ENCODE measurements at places on chromosomes 3 and 15. TPM values are rescaled to one million over a fixed set of nuclear protein-coding genes. Genes with fewer than 3 reads are reported as not detected.

PEX11A gene
- 3.7 TPM for total RNA-seq

CHRNA7 gene
- total RNA-seq: 0.44 TPM

SMAD6 gene
- 0.94 TPM for total RNA-seq

KBTBD13 gene
- total RNA-seq: not detected

IGDCC3 gene
- not detected for total RNA-seq

ULK3 gene
- 59.9 TPM for total RNA-seq

CCDC54 gene
- total RNA-seq: not detected

SENP5 gene
- 37.5 TPM for total RNA-seq

DPPA2 gene
- total RNA-seq: not detected

GRCh38 chr15:85073556-85074194 is 92.0 kb downstream of the PDE8A start:
- peaks cover 4% of the 10 kb centered on the region for H3K4me1 ChIP-seq
- H3K27ac ChIP-seq: no peak overlapping the region
- peaks cover 24% of the 10 kb centered on the region for H3K36me3 ChIP-seq
- no peak for DNase-seq

DNA sequence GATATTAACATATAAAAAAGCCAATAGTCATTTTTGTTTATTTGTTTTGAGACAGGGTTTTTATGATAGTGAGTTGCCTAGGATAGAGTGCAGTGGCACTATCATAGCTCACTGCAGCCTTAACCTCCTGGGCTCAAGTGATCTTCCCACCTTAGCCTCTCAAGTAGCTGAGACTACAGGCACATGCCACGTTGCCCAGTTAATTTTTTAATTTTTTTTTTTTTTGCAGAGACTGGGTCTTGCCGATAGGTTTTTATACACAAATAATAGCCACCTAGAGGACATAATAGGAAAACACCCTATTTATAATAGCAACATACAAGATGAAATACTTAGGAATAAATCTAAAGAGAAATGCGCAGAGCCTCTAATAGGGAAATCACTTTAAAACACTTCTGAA is 13.3 kb downstream of the EIF3J start:
- H3K36me3 ChIP-seq: peaks cover 11% of the 10 kb centered on the region
- no peak overlapping the region for H3K4me3 ChIP-seq
- H3K27me3 ChIP-seq: no peaks in the 10 kb centered on the region
- no peak overlapping the region for H3K27ac ChIP-seq
- DNase-seq: no peak

- no peak overlapping the region for H3K4me3 ChIP-seq
- no peaks in the 10 kb centered on the region for H3K36me3 ChIP-seq
- no peak for DNase-seq
- H3K27ac ChIP-seq: no peak overlapping the region
- no peaks in the 10 kb centered on the region for H3K4me1 ChIP-seq
Measured at GRCh38 chr3:28502397-28502937, 153.8 kb upstream of the AZI2 start.

DNA sequence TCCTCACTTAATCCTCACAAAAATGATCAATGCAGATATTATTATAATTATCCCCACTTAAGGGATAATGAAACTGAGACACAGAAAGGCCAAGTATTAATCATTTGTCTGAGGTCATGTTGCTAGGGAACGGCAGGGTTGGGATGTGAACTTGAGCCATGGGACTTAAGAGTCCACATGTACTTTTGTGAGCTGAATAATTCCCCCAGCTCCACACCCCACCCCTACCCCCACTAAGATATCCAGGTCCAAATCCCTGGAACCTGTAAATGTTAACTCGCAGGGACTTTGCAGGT is 290.5 kb upstream of the GADL1 start:
- H3K4me1 ChIP-seq: no peaks in the 10 kb centered on the region
- no peak overlapping the region for H3K27ac ChIP-seq
- no peak overlapping the region for H3K4me3 ChIP-seq
- no peaks in the 10 kb centered on the region for H3K36me3 ChIP-seq
- no peaks in the 10 kb centered on the region for H3K27me3 ChIP-seq

DNA sequence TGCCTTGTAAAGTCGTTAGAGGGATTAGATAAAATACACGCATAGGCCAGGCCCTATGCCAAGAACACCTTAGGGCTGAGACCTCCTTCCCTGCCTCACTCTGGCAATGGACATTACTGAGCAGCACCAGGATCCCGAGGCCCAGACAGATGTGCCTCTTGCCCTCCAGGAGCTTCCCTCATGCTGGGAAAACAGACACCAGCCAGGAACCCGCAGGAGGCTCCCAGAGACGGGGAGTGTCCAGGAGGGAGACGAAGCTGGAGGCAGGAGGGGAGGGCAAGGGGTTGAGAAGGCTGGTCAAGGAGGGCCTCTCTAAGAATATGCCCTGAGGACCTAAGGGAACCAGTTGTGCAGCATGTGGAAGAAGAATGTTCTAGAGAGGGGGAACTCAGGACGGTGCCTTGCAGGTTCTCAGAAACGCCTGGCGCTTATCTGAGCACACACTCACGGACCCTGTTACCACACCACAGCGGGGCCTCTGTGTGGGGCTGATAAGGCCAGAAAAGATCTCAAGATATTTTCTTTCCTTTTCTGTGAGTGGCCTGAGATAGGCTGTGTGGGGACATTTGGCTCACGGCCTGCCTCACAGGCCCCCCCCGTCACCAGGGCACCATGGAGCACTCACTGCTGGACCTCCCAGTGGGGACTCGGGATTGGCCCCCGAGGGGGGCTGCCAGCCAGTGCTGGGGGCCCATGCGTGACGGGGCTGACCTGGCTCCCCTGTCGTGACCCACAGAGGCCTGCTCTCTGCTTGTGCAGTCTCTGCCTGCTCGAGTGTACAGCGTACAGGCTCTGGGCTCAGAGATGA is 22.0 kb upstream of the CYP11A1 start:
- H3K4me1 ChIP-seq: peaks cover 55% of the 10 kb centered on the region
- H3K27ac ChIP-seq: peak overlapping the region; percentile 63
- no peaks in the 10 kb centered on the region for H3K36me3 ChIP-seq
- H3K4me3 ChIP-seq: no peak overlapping the region

- DNase-seq: no peak
- H3K27me3 ChIP-seq: no peaks in the 10 kb centered on the region
- peaks cover 51% of the 10 kb centered on the region for H3K4me1 ChIP-seq
- H3K27ac ChIP-seq: no peak overlapping the region
- H3K4me3 ChIP-seq: no peak overlapping the region
- peaks cover 45% of the 10 kb centered on the region for H3K36me3 ChIP-seq
Measured at GRCh38 chr3:17025594-17026139, 140.9 kb downstream of the PLCL2 start.

- H3K4me1 ChIP-seq: peaks cover 20% of the 10 kb centered on the region
- no peak for DNase-seq
- peaks cover 55% of the 10 kb centered on the region for H3K36me3 ChIP-seq
- no peaks in the 10 kb centered on the region for H3K27me3 ChIP-seq
Measured at GRCh38 chr15:50484781-50485180, 60.6 kb downstream of the USP8 start.

DNA sequence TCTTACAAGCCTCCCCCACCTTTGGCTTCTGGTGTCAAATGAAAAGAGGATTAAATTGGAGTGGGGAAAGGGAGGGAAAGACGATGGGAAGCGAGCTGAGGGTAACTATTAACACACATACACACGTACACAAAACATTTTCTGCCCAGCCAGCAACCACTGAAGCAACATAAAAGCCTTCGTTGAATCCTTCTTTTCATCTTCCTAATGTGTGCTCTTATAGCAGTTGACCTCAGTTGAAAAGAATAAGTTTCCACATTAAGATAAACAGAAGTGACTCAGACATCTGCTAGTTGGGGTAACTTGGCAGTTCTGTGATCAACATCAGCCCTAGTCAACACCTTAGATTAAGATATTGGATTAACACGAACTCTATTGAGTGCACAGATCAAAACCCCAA is 558.5 kb downstream of the MECOM start:
- H3K4me1 ChIP-seq: no peaks in the 10 kb centered on the region
- no peaks in the 10 kb centered on the region for H3K36me3 ChIP-seq
- H3K4me3 ChIP-seq: no peak overlapping the region

DNA sequence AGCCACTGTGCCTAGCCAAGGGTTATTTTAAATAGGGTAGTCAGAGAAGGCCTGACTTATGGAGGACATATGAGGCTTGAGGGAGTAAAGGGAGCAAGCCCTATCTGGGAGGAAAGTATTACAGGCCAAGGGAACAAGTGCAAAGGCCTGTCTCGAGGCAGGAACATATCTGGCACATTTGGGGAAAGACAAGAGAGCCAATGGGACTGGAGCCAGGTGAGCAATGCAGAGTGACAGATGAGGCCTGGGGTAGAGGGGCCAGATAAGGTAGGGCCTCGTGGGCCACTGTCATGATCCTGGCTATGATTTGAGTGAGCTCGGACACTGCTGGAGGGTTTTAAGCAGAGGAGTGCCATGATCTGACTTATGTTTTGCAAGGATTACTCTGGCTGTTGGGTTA is 43.8 kb downstream of the DCP1A start:
- H3K27me3 ChIP-seq: no peaks in the 10 kb centered on the region
- DNase-seq: no peak
- H3K4me3 ChIP-seq: no peak overlapping the region
- H3K36me3 ChIP-seq: peaks cover 14% of the 10 kb centered on the region
- no peak overlapping the region for H3K27ac ChIP-seq

GRCh38 chr15:67063689-67064606 is 1.5 kb upstream of the SMAD3 start:
- no peak for DNase-seq
- peaks cover 29% of the 10 kb centered on the region for H3K27me3 ChIP-seq
- H3K4me3 ChIP-seq: peak overlapping the region; percentile 58
- peaks cover 3% of the 10 kb centered on the region for H3K36me3 ChIP-seq
- H3K27ac ChIP-seq: peak overlapping the region; percentile 4

- peaks cover 15% of the 10 kb centered on the region for H3K27me3 ChIP-seq
- no peak for DNase-seq
- no peaks in the 10 kb centered on the region for H3K36me3 ChIP-seq
- H3K4me1 ChIP-seq: no peaks in the 10 kb centered on the region
- no peak overlapping the region for H3K4me3 ChIP-seq
Measured at GRCh38 chr3:123713211-123713610, 128.4 kb upstream of the HACD2 start.

DNA sequence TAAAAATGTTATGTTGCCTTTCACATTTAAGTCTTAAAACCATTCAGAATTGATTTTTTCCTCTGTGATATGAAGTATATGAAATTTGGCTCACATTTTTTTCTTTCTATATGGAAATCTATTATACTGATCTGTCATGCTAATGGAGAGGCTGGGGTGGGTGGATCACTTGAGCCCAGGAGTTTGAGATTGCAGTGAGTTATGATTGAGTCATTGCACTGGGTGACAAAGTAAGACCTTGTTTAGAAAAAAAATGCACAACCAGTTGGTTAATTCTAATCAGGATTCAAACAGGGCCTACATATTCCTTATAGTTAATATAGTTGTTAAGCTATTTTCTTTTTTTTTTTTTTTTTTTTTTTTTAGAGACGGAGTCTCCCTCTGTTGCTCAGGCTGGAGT is 230.5 kb downstream of the MFSD1 start:
- H3K4me1 ChIP-seq: no peaks in the 10 kb centered on the region
- H3K27me3 ChIP-seq: no peaks in the 10 kb centered on the region
- DNase-seq: no peak
- no peaks in the 10 kb centered on the region for H3K36me3 ChIP-seq
- H3K4me3 ChIP-seq: no peak overlapping the region
- no peak overlapping the region for H3K27ac ChIP-seq

DNA sequence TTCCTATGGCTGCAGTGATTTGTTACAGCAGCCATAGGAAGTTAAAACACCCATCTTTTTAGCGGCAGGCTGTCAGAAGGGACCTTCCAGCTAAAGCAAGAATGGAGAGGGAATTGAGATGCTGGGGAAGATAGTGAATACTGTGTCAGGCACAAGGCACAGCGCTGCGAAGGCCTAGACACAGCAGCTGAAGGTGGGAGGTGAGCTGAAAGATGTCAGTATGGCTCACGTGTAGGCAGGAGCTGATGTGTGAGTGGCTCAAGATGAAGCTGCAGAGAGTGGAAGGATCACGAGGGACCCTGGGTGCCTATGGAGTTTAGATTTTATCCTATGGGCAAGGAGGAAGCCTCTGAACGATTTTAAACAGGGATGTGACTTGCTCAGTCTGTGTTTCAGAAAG is 44.3 kb downstream of the NMNAT3 start:
- H3K27ac ChIP-seq: no peak overlapping the region
- no peaks in the 10 kb centered on the region for H3K4me1 ChIP-seq
- H3K4me3 ChIP-seq: no peak overlapping the region
- H3K36me3 ChIP-seq: no peaks in the 10 kb centered on the region

- DNase-seq: no peak
- H3K27ac ChIP-seq: no peak overlapping the region
- peaks cover 2% of the 10 kb centered on the region for H3K4me1 ChIP-seq
- no peak overlapping the region for H3K4me3 ChIP-seq
- H3K27me3 ChIP-seq: no peaks in the 10 kb centered on the region
Measured at GRCh38 chr3:49700453-49701128, 11.2 kb downstream of the RNF123 start.

- no peaks in the 10 kb centered on the region for H3K36me3 ChIP-seq
- no peak overlapping the region for H3K4me3 ChIP-seq
- no peak for DNase-seq
- H3K27ac ChIP-seq: no peak overlapping the region
Measured at GRCh38 chr15:70699890-70700289, 63.5 kb downstream of the UACA start.

Measured in activated naive CD8-positive, alpha-beta T cell treated with anti-CD3 and anti-CD28 coated beads, Interleukin-2, amount 10 ng/mL, durations not matched to agents 7 days and 5 days (primary cell).